ENCODE measurements at places on chromosomes 16 and 17.

- DNase-seq = no peak
Measured at GRCh38 chr16:17173281-17173680, 297.5 kb downstream of the XYLT1 start.

GRCh38 chr16:81913222-81913621 is 98.0 kb downstream of the SDR42E1 start:
- no peak for DNase-seq

DNA sequence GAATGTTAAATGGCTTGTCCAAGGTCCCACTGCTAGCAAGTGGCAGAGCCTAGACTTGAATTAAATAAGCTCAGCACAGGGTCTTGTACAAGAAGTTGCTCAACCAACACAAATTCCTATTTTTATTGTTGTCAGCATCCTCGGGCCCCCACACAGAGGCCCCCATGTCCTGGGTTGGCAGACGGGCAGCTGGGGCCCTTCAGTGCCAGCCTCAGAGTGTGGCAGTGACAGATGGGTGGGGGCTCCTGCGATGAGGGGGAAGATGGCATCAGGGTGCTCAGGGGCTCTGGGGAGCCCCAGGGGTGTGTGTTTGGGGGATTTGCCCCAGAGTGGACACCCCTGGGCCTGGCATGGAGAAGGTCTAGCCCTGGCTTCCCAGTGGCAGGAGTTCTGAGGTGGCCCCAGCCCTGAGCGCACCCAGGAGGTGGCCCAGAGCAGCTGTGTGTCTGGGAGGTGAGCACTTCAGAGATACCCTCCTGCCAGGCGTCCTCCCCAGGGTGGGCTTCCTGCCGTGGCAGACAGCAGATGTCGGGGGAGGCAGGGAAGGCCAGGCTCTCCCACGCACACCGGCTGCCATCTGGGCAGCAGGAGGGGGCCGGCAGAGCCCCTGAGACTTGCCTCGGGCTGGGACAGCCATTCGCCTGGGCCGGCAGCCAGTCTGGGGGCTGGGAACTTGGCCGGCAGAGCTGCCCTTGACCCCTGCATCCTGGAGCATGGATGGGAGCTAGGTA is 150.8 kb downstream of the C16orf78 start:
- no peak for DNase-seq

DNA sequence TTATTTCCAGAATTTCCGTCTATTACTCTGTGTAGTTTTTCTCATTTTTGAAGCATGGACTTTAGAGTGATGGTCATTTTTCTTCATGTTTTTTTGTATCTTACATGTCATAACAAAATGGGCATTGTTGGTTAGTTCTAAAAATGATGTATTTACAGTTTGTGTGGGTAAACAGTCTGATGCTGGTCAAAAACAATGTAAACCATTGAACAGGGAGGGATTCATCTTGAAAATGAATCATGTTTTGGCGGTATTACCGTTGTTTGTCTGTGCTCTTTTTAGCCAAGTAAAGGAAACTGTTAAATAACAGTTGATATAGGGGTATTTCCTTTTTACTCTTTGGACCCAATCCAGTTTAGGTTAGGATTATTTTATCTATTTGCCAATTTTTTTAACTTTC is 315.8 kb downstream of the BCAS3 start:
- no peak for DNase-seq

DNA sequence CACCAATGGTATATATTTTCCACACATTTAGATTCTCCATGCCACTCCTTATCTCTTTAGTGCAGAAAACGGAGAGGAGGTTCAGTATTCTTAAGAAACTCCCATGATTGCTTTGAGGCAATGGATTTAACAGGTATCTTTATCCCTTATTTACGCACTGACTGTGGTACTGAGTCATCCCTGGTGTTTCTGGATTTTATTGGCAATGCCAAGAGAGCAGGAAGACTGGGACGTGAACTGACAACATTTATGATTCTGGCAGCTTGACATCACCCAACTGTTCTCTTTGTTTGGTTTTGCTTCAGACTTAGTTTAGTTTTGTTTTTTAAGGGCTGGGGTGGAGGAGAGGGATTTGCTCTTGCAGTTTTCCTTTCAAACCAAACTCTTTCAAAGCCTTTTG is 131.4 kb downstream of the WWOX start:
- DNase-seq = no peak

GRCh38 chr16:143456-143855 is 5.0 kb upstream of the NPRL3 start:
- DNase-seq = no peak

- peak; percentile 92 for DNase-seq
Measured at GRCh38 chr17:83089328-83090132, 10.1 kb downstream of the METRNL start.

GRCh38 chr17:72984926-72985325 is 107.6 kb downstream of the SLC39A11 start:
- no peak for DNase-seq

DNA sequence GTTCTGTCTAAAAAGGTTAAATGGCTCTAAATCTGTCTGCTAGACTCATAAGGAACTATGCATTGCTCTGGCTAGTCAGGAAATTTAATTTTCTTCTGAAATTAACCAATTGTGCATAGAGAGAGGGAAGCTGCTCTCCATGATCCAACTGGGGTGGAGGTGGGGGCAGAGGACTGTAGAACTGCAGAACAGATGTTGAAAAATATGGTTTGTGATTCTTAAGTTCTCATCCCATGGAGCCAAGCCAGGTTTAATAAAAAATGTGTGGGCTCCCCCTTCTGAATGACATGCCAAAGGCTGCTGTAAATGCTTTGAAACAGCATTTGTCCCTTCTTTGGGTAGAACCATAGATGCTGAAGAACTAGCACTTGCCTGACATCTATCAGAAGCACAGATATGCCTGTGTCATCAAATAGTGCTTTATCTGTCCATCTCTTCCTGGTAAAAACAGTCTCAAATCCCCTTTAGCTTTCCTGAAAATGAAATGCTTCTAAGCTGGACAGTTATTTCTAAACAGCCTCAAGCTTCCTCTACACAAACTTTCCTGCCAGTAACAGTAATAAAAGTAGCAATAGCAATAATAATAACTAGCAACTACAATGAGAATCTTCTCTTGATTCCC is 221.4 kb downstream of the CDH8 start:
- DNase-seq = no peak

GRCh38 chr17:66712453-66712852 is 122.5 kb upstream of the CACNG5 start:
- DNase-seq = no peak

DNA sequence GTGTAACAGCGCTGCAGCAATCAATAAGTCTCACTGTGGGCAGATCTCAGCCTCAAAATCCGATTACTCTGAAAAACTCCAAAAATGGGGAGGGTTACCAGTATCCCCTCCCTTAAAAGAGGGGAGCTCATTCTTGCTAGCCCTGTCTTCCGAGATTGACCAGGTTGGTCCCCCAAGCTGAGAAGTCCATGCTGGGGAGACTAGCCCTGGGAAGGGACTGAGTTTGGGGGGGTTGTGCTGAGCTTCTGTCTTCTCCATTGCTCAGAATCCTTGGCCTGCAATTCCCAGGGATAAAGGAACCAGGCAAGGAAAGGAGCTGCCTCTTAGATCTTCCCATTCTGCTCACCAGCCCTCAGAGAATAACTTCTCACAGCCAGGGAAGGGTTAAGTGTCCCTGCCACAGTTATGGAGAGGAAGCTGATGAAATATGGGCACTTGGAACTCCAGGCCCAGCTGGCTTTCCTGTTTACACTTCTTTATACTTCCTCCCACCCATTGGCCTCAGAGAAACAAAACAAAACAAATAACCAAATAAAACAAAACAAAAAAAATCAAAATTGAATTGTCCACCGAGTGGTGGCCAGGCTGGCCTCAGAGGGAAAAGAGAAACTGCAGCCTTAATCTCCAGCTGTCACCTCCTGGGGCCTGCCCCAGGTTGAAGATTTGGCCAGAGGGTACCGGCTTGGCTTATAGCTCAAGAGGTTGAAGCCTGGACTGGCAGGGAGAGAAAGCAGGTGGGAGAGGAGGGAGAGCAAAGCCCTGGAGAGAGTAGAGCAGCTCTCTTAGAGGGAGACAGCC is 2.6 kb downstream of the HOXB3 start:
- peak; percentile 50 for DNase-seq

DNA sequence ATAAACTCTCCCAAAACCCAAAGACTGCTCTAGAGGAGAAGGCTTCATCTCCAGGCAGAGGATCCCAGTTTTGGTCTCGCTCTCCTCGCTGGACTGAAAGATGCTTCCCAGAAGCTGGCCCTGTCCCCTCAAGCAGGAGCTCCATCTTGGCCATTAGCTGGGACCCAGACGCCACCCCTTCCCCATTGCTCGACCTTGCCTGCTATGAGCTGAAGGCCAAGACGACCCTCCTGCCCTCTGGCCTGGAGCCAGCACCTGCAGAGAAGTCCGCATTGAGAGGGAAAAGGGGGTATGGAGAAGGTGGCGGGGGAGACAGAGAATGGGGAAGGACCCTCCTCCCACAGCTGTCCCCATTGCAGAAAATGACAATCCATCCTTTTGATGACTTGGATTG is 3.6 kb upstream of the RCVRN start:
- no peak for DNase-seq

DNA sequence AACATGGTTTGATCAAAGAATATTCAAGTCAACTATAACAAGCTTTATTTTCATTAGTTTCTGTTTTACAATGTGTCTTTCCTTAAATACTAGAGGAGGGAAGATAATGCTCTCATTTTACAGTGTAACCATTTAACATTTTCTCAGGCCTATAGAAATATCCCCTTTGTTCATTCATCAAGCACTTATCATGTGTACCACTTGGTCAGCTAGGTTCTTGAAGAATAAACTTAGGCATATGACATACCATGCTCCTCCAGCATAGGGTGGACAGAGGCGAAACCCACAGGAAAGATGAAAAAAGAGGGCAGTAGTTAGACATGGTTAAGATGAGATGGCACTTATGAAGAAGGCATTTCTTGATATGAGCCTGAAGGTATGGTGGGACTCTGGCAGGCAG is 34.0 kb upstream of the HLF start:
- DNase-seq = no peak

DNA sequence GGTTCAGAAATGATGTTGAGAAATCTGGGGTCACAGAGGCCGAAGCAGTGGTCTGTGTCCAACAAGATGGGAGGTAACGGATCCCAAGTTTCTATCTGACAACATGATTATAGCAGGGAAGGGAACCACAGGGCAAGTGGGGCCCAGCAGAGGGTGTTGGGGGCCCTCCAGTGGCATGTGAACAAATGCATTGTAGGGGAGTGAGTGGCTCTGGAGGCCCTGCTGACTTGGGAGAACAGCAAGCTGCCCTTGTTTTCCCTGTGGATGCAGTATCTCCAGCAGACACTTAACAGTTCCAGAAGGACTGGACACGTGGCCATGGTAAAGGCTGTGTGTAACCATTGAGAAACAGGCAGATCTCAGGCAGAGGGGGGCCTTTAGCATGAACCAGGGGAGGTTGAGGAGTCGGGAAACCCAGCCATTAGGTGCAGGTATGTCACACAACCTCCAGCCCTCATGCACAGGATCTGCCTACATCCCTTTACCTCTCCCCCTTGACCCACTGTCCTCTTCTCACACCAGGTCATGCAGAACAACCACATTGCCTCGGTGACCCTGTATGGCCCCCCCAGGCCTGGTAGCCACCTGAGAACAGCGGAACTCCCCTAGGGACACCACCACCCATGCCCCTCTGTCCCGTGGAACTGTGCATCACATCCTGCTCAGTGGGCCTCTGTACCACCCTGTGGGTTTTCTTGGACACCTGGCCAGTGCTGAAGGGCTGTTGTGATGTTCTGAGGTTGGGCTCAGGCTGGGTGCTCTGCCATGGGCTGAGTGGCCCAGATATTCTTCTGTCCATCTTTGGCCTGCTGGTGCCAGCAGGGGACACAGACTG is 4.1 kb downstream of the B3GNT9 start:
- DNase-seq = no peak

GRCh38 chr16:51535591-51535990 is 384.5 kb upstream of the SALL1 start:
- DNase-seq = no peak

DNA sequence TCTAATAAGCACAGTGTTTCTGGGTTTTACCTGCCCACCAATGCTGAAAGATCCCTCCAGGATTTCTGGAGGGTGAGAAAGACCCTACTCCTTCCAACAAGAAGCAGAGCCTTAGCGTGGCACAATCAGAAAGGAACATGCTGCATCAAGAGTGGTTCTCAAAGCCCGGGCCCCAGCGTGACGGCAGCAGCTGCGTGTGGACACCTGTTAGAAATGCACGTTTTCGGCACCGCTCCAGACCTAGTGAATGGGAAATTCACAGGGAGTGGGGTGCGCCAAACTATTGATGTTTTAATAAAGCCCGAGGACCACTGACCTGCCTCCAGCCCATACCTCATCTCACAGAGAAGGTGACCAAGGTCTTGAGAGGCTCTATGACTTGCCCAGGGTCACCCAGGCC is 55.8 kb downstream of the PECAM1 start:
- no peak for DNase-seq

DNA sequence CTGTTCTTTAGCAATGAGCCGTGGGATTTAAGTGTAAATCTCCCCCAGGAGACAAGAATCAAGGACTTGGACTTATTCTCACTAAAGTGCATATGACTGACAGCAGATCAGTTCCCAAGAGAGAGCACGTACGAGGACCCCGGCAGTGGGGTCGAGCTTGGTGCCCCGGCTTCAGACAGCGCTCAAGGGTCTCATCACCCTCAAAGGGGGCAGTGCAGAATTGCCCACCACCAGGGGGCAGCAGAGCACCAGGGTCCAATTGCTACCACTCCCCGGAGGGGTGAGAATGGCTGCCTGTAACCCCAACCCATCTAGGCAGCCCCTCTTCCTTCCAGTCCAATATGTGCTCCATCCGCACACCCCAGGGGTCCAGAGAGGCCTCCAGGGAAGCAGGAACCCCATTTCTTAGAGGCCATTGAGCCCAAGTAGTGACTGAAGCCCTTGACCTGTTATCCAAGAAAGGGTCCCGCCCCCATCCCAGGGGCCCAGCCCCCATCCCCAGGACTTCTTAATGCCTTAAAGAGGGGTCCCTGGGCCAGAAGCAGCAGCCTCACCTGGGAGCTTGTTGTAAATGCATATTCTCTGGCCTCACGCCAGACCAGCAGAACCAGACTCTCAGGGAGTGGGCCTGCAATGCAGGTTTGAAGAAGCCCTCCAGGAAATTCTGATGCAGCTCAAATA is 86.1 kb downstream of the ZDHHC7 start:
- DNase-seq = peak; percentile 76

- DNase-seq = no peak
Measured at GRCh38 chr16:9570521-9570920, 479.1 kb downstream of the HAPSTR1 start.

- DNase-seq = peak; percentile 86
Measured at GRCh38 chr17:4003501-4004421, 39.5 kb upstream of the ATP2A3 start.

- no peak for DNase-seq
Measured at GRCh38 chr17:47072886-47073285, 93.8 kb upstream of the RPRML start.

GRCh38 chr16:12535535-12536411 is 267.9 kb downstream of the CPPED1 start:
- DNase-seq = no peak

DNA sequence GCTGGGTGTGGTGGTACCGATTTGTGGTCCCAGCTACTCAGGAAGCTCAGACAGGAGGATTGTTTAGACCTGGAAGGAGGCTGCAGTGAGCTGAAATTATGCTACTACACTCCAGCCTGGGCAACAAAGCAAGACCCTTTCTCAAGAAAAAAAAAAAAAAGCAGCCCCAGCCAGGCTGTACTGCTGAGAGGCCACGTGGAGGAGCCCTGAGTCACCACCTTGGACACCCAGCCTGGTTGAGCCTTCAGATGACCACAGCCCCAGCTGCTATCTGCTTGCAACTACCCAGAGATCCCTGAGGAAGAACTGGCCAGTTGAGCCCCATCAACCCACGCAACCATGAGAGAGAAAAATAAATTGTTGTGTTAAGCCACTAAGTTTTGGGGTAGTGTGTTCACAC is 23.6 kb upstream of the GPRC5C start:
- no peak for DNase-seq

GRCh38 chr17:31008374-31009041 is 37.7 kb downstream of the RNF135 start:
- DNase-seq = peak; percentile 69
